Foreskin keratinocyte (primary cell): ENCODE measurements at places on chromosomes 7 and 10. TPM values are rescaled to one million over a fixed set of nuclear protein-coding genes. Genes with fewer than 3 reads are reported as not detected.

GRCh38 chr10:19931894-19932590 lies 115.8 kb downstream of the PLXDC2 start:
- no peak for DNase-seq

- no peak for DNase-seq
Observed at GRCh38 chr10:100570506-100570905, 34.8 kb downstream of the HIF1AN start.

- DNase-seq: no peak
Observed at GRCh38 chr7:65971021-65971420, 11.0 kb downstream of the GUSB start.

DNA sequence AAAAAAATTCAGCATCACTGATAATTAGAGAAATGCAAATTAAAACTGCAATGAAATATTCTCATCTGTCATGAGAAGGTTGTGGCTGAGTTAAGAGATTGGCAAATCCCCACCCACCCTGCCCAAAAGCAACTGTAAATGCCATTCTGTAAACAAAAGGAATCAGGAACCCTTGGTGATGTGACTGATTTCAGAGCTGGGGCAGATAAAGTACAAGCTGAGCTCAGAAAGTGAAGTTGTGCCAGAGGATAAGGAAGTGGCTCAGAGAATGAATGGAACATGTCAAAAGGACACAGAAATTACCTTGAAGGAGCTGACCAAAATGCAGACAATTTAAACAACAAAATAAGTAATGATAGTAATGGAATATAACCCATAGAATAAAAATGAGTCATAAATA lies 32.7 kb upstream of the ARMS2 start:
- DNase-seq: no peak

GRCh38 chr10:64379898-64380297 lies 858.7 kb downstream of the REEP3 start:
- DNase-seq: no peak

DNA sequence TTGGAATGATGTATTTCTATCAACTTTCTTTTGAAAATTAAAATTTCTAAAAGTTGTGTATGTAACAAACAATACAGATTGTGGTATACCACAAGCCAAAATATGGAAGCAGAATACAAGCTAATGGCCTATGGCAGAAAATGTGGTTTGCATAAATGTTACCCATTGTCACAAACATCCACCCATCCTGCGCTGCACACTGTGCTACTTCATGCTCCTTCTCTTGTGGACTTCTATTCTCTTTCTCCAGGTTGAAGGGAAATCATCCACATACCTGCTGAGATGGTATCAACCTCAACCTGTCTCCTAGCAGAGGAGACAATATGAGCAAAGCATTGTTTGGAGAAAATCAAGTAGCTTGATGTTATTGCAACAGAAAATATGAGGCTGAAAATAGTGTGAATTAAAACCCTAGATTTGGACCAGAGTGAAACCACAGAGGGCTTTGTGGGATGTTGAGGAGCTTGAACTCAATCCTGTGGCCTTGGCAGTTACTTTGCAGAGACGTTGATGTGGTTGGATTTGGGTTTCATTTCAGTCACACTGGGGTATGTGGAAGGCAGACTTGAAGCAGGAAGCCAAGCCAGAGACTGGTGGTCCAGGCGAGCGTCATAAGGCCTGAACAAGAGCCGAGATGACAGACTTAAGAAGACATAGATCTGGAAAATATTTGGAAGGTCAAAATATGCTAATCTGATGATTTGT lies 63.8 kb downstream of the ICA1 start:
- DNase-seq: no peak

The POU6F2 gene
- polyA plus RNA-seq: not detected in 2 replicates

The PAPSS2 gene
- 1.0 and 1.7 TPM in 2 replicates for polyA plus RNA-seq
